Stimulated activated CD4-positive, alpha-beta T cell treated with anti-CD3 and anti-CD28 coated beads, Interleukin-4, amount 100 ng/mL, for 1 hour (primary cell): ENCODE measurements at places on chromosomes 5 and 9.

GRCh38 chr5:108730617-108731340 lies 16.9 kb upstream of the FER start:
- no peak for DNase-seq

- no peak for DNase-seq
Measured at GRCh38 chr9:121765021-121765950, 113.9 kb downstream of the DAB2IP start.

- DNase-seq: no peak
Measured at GRCh38 chr9:120412425-120412951, 167.5 kb downstream of the CDK5RAP2 start.

DNA sequence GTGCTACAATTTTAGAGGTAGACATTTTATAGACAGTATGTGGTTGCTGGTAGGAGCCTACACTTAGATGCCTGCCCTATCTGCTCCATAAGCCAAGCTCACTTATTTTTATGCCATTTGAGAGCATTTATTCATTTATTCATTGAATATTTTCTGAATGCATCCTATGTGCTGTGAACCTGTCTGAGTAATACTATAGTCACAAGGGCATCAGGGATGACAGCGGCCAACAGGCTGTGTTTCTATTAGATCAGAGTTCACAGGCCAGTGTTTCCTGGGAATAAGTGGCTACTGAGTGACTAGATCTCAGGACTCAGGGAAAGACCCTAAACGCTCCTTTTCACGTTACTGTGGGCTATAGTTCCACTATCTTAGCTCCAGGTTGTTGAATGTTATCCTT lies 235.2 kb upstream of the MSX2 start:
- no peak for DNase-seq

DNA sequence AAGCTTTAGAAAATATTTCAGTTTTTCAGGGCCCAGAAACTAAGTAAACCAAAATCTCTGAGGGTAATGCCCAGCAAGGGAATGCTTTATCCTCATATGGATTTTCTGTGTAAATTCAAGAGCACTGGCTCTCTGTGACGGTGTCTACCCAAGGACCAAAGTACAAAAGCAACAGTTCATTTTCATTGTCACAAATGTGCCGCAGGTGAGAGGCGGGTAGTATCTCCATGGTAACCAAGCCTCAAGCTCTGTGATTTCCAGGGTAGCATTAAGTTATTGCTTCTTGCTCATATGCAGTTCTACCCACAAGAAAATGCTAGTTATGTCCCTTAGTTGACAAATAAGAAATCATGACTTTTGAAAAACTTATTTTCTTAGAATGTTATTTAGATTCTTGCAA lies 164.3 kb downstream of the MTRR start:
- no peak for DNase-seq

DNA sequence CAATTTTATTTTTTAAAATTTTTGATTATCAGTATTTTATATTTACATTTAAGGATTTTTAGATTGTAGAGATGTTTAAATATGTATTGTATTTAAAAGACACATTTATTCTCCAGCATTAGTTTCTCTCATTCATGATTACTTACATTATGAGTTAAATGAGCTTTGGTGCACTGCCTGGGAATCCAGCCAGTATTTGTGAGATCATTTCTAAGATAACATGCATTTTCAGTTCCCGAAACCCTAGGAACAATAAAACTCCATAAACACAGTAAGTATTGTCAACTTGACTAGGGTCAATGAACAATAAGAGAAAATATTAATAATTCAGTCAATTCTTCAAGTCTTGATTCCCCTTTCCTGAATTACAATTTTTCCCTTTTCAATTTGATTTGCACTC lies 403.3 kb downstream of the PLK2 start:
- no peak for DNase-seq

- DNase-seq: no peak
Measured at GRCh38 chr5:54224103-54224826, 86.1 kb downstream of the ARL15 start.

DNA sequence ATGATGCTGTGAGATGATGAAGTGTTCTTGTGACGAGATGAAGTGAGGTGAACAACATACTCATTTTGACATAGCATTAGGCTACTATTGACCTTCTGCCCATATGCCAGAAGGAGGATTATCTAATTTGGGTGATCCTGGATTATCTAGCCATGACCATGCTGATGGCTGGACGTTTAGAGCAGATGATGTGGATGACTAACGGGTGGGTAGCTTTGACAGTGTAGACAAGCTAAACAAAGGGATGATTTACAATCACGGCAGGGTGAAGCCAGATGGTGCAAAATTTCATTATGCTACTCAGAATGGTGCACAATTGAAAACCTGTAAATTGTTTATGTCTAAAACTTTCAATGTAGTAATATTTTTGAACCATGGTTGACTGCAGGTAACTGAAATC lies 2403.4 kb upstream of the ACO1 start:
- DNase-seq: no peak
